ENCODE measurements at places on chromosomes 6 and 20.

DNA sequence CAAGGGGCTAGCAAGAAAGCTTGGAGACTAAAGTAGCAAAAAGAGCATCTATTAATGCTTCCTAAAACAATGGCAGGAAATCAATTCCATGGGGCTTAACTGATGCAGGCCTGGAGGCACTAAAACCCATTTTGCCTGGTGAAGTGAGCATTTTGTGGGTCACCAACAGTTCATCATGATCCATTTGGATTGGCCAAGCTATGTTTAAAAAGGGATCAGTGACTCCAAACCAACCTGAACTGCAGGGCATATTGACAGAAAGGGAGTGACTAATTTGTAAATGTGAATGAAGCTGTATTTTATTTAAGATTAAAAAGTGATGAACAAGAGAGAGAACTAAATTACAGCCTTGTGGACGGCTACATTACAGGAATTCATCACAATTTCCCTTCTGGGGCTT is 132.0 kb downstream of the PCSK2 start:
- DNase-seq = no peak

DNA sequence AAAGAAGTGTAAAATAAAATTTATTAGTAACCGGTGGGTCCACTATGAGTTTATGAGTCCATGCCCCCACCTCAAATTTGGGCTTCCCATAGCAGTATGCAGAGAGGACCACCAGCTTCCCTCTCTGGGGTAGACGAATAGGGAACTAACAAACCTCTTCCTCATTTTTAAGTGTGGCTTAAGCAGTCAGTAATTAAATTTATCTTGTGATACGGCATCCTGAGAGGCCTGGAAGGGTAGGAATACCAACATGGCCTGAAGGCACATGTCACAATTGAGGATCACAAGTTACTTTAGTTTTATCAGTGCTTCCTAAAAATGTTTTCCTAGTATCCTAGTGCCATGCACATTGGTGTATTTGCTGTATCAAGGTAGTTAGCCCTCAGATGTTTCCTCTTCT is 239.9 kb downstream of the HIVEP2 start:
- DNase-seq = peak; percentile 26

DNA sequence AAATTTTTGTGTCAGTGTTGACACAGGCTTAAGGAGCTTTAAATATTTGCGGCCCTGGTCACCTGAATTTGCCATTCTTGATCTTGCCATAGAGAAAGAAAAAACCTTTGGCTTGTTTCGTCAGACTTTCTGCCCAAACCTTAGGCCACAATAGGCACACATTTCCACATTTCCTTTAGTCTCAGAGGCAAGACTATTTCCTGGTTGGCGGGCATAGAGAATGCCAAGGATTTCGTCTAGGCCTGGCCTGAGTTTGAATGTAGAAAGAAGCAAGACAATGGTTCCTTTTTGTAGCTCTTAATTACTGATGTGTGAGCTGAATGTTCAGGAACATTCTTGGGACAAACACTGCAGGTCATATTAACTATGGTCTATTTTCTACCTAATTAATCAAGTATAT is 108.1 kb downstream of the TRMT11 start:
- peak; percentile 5 for DNase-seq

GRCh38 chr6:38391206-38391605 is 248.5 kb downstream of the BTBD9 start:
- DNase-seq = no peak

- no peak for DNase-seq
These were observed 368.9 kb upstream of the JARID2 start for GRCh38 chr6:14876778-14877613.

DNA sequence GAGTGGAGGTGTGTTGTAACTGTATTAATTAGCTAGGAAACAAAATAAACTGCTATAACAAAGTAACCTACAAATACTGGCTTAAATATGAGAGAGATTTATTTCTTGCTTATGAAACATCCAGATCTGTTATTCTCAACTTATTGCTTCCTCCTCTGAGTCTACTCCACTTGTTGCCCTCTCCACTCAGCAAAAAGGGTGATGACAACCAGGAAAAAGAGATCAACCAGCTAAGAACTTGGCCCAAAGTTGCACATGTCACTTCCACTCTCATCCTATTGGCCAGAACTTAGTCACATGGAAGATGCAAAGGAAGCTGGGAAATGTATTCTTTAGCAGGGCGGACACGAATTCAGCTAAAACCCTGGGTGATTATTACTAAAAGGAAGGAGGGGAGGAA is 5.2 kb upstream of the TP53RK start:
- peak; percentile 38 for DNase-seq

GRCh38 chr6:47041741-47042140 is 391 bp downstream of the ADGRF1 start:
- no peak for DNase-seq

All from globus pallidus (tissue), 1 donor.